ENCODE measurements at places on chromosomes 13 and 19.

DNA sequence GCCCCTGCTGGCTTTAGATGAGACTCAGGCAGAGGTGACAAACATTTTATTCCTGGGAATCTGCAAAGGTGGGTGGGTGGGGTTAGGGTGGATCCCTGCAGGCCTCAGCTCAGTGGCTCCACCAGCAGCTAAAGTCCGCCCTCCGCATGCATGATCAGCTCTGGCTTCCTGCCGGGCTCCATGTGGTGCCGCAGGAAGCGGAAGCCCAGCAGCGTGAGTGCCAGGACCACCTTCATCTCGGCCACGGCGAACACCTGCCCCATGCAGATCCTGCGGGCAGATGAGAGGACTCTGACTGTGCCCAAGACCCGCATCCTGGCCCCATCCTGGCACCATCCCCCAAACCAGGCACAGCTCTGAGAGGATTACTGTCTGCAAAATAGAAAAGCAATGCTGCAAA, 26.3 kb downstream of the CYP4F2 start:
- peak; percentile 16 for DNase-seq

- DNase-seq: no peak
Observed at GRCh38 chr19:34461375-34462100, 20.0 kb upstream of the WTIP start.

DNA sequence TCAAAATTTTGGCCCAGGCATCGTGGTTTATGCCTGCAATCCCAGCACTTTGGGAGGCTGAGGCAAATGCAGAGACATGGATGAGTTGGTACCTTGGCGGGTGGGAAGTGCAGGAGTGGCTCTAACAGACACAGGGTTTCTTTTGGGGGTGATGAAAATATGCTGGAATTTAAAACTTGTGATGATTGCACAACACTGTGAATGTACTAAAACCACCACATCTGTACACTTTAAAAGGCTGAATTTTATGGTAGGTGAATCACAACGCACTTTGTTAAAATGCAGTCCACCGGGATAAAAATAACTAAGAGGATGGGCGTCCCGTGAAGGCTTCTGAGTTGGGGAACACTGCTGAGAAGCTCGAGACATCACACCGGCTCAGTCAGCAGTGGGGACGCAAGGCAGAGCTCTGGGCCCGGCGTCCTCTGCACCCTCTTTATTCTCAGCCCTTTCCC, 47.1 kb downstream of the MLLT1 start:
- DNase-seq: no peak

GRCh38 chr13:37290716-37291505, 185.4 kb upstream of the CSNK1A1L start:
- DNase-seq: no peak

- DNase-seq: peak; percentile 47
Observed at GRCh38 chr13:23715092-23715761, 145.0 kb downstream of the TNFRSF19 start.

- DNase-seq: no peak
Observed at GRCh38 chr19:55526216-55527196, 10.4 kb downstream of the SBK2 start.

GRCh38 chr13:40984668-40985366, 34.3 kb downstream of the ELF1 start:
- no peak for DNase-seq
